ENCODE measurements at places on chromosomes 7 and 10.
A peak's percentile ranks its signal among the peaks of the same experiment; 100 is the strongest.

GRCh38 chr10:44972874-44973306 is 5.7 kb downstream of the DEPP1 start:
- no peak for DNase-seq

DNA sequence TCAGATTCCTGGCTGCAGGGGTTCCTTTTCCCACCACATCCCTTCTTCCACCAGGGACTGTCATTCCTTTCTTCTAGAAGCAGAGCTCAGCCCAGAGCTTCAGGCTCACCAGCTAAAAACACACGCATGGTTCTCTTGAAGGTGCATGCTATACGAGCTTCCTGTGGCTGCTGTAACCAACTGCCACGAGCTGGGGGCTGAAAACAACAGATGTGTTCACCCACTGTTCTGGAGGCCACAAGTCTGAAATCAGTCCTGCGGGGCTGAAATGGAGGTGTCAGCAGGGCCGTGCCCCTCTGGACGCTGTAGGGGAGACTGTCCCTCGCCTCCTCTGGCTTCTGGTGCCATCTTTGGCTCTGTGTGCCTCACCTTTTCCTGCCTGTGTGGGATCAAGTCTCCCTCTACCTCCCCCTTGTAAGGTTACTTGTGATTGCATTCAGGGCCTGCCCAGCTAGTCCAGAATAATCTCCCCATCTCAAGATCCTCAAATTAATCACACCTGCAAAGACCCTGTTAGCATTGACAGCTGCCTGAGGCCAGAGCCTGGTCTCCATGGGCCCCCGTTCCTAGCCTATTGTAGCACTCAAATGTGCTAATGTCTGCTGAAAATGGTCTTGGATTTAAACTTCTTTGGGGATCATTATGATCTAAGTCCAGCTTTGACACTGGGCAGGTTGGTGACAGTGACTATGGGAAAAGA is 13.7 kb downstream of the RAB19 start:
- no peak for DNase-seq

DNA sequence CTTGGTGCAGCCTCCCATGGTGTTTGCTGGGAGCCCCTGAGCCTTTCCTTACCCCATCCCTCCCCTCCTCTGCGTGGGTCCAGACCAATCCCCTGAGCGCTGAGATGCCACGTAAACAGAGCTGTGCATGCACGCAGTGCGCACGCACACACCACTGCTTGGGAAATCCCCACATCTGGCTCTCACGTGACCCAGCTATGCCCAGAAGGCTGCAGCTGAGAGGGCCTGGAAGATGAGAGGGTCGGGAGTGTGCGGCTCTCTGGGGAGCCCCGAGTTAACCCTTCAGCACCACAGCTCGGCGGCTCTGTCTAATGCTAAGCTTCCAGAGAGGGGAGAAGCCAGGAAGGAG is 177.2 kb downstream of the SH3PXD2A start:
- peak; percentile 99 for DNase-seq

DNA sequence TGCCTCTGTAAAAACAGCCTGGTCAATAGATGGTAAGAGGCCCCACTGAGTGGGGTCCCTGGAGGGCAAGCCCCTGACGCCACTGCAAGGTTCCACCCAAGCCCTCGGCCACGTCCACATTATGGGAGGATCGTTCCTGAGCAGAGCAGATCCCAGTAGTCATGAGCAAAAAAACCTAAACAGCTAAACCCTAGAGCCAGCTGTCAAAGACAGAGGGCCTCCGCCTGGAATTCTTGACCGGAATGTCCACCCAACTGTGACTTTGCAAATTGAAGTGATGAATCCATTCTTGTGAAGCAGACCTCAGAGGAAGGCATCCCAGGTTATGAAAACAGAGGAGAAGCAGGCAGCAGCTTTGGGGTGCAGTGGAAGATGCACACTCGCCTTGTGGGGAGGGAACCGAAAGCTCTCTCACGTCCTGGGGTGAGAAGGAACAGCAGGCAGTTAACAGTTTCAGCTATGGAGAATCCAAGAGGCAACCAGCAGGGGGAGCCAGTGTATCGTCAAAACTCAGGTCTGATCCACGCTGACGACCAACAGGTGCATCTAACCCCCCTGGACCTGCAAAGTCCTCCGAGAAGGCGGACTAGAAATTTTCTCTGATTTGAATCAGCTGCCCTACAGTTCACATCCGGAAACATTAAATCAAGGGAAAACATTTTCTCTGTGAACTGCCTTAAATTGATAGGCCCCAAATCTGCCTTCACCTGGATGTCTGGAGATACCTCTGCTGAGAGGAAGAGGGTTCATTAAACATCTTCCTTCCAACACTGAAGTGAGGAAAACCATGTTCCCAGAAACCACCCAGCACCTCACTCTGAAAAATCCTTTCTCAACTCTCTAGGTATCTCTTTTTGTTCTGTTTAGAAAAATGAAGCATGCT is 139.1 kb upstream of the PFKP start:
- DNase-seq: peak; percentile 50

- DNase-seq: peak; percentile 4
These were observed 33.4 kb upstream of the SLC39A12 start for GRCh38 chr10:17918187-17918903.

DNA sequence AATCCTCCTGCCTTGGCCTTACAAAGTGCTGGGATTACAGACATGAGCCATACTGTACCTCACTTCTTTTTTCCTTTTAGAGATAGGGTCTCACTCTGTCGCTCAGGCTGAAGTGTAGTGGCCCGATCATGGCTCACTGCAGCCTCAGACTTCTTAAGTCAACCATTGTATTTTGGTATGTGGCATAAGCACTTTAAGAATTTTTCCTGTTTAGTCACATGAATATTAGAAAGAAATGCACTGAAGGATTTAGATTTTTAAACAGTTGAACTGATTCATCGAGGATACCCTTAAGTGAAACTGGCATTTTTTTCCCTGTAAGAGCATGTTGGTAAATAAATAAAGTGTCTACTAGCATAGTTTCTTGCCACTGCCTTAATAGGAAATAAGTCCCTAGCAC is 319.3 kb upstream of the CACNA2D1 start:
- no peak for DNase-seq

GRCh38 chr7:32865448-32866030 is 26.0 kb downstream of the KBTBD2 start:
- DNase-seq: no peak

GRCh38 chr7:148809856-148810255 is 74.2 kb downstream of the EZH2 start:
- DNase-seq: no peak

- no peak for DNase-seq
These were observed 5.7 kb downstream of the ADARB2 start for GRCh38 chr10:1731592-1731991.

GRCh38 chr10:106722524-106722923 is 442.0 kb downstream of the SORCS1 start:
- no peak for DNase-seq

DNA sequence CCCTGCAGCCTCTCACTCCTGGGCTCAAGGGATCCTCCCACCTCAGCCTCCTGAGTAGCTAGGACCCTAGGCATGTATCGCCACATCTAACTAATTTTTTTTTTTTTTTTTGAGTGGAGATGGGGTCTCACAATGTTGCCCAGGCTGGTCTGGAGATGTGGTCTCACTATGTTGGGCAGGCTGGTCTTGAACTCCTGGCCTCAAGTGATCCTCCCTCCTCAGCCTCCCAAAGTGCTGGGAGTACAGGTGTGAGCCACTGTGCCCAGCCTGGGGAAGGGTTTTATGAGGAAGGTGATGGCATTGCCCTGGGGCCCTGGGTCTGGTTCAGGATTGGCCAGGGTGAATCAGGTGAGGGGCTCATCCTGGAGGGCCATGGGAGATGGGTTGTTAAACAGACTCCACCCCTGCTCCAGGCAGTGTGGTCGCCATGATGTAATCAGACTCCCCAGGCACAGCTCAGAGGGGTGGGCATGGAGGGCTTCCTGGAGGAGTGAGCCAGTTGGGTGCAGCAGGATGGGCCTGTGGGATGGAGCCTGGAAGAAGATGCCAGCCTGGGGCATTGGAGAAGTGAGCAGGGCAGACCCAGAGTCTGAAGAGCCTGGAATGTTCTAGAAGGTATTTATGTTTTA is 82.7 kb downstream of the MYL10 start:
- DNase-seq: no peak

GRCh38 chr10:5529702-5530411 is 5.1 kb downstream of the CALML3 start:
- no peak for DNase-seq
